ENCODE measurements at places on chromosomes 2 and 18.

- no peak for DNase-seq
These were observed 168.7 kb upstream of the NCK2 start for GRCh38 chr2:105576050-105576439.

- DNase-seq = no peak
These were observed 53.2 kb downstream of the EEF1B2 start for GRCh38 chr2:206212673-206213513.

GRCh38 chr2:239162141-239162821 is 238.5 kb downstream of the HDAC4 start:
- no peak for DNase-seq

- DNase-seq = no peak
These were observed 23.9 kb downstream of the MTHFD2 start for GRCh38 chr2:74222300-74222650.

- peak; percentile 47 for DNase-seq
These were observed 99.6 kb downstream of the ADD2 start for GRCh38 chr2:70668432-70668831.

GRCh38 chr2:187117483-187117882 is 268.5 kb upstream of the ZSWIM2 start:
- no peak for DNase-seq
